Activated CD4-positive, alpha-beta T cell treated with anti-CD3 and anti-CD28 coated beads, Interleukin-10, Interleukin-2, amounts not matched to agents 100 ng/mL and 50 ng/mL, durations not matched to agents 16 hours and 8 hours (primary cell): ENCODE measurements at places on chromosomes 16 and 17.

GRCh38 chr17:79833744-79834564 is 5.3 kb downstream of the CBX4 start:
- no peak for DNase-seq

DNA sequence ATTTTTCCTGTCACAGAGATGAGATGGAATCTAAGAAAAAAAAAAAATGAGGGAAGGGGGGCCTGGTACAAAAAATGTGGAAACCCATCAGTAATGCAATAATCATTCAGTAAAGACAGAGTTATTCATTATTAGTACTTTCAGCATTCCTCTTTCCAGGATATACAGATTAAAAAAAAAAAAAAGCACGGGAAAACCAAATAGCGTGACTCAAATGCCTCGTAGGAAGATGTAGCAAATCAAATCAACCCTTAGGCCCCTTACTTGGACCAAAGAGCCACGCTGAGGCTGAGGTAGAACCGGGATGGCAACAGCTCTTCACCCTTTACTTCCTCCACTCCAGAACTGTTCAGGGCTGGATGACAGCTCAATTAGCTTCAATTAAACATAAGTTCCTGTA is 52.5 kb downstream of the SMG6 start:
- no peak for DNase-seq

GRCh38 chr16:87790292-87791100 is 24.7 kb upstream of the KLHDC4 start:
- no peak for DNase-seq

DNA sequence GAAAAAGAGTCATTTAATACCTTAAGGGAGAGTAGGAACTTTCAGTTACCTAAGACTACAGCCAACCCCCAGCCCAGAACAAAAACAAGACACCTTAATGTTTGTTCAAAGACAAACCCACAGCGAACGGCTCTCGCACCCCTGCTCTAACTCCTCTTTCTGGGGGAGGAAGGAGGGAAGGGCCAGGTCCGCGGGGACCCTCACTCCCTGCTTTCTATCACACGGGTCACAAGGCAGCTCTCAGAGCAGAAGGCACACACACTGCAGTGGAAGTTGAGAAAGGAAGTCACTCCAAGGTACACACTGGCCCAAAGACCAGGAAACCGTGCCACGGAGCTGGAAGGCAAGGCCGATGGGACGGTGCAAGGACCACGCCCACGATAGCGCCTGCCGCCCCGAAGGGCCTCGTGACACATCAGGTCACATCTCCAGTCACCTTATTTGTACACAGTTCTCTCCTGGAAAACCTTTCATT is 10.0 kb downstream of the LITAFD start:
- no peak for DNase-seq
